ENCODE measurements at places on chromosomes 16 and 17.

GRCh38 chr17:77325577-77326075 is 184.9 kb downstream of the SEC14L1 start:
- no peak for DNase-seq

DNA sequence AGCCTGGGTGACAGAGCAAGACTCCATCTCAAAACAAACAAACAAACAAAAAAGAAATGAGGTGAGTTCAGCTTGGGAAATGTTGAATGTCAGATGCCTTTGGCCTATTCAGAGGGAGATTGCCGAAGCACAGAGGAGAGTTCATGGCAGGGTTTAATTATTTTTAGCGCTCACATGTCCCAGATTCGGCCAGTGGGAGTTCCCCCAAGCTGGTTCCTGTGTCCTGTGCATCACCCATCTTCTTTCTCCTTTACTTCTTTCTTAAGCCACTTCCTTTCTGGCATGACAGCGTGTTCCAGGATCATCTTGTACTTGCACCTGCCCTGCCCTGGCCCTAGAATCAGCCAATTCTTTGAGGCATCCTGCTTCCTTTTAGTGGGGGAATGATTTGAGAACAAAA is 9.2 kb downstream of the MPV17L start:
- DNase-seq: no peak

DNA sequence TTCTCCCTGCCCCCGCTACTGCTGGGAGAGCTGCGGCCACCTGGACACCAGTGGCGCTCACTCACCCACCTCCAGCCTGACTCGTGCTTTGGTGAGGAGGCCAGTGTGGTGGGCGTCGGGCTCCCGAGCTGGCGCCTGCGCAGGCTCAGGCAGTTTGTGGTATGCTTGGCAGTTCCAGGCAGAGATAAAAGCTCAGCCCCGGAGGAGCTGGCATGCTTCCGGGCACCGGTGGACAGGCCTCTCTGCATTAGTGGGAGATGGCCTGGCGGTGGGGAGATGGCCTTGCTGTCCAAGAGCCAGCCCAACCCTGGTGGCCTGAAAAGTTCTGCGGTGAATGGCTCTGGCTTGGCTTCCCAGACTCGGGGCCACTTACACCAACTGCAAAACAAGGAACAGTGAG is 4.1 kb downstream of the ADGRG1 start:
- DNase-seq: no peak

DNA sequence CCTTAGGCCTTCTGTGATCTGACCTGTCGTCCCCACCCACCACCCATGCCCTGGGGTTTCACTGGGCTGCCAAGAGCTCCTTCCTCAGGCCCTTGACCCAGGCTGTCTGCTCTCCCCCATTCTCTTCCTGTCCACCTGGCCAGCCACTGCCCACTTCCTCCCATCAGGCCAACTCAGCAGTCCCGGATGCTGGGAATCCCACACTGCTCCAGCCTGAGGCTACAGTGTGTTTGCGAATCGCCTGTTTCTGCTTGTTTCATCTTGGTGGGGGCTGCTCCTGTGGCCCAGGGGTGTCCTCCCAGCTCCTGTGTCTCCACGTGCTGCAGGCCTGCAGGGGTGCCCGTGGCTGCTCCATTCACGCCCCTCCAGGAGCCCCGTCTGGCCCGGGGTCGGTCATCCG is 839 bp upstream of the METRN start:
- DNase-seq: no peak

DNA sequence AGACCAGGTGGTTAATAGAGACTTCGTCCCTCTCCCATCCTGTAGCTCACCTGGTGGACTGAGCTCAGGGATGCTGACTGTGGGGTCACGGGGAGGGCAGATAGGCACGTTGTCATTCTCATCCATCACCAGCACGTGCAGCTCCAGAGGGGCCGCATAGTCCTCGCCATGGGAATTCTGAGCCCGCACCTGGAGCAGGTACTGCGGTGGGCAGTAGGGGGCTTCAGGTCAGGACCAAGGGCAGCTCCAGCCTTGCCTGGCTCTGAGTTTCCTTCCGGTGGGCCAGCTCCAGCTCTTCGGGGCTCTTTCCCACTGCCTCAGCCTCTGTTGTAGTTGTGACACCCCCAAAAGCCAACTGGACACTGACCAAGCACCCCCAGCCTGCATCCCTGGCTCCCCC is 5.6 kb downstream of the CDH16 start:
- no peak for DNase-seq

DNA sequence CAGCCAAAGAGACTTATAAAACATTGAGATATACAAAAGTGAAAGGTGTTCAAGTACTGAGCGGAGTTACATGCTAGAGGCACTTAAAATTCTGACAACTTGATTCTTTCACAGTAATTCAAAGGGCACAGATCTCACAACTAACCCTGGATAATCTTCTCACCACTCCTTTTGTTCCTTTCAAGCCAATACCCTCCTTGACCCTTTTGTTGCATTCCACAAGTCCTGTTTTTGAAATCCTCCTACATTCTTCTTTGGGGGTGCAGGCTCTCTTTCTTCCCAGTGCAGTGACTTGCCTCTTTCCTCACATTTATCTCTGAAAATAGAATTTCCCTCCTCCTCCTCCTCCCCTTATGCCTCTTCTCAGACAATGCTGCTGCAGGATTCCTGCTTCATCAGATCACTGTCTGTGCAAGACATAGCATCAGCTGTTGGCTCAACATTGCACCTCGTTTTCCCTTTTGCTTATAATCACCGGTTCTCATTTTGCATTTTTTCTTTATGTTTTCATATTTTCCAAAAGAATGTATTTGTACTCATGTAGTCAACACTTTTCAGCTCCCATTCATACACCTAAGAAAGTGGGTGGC is 199.3 kb downstream of the CDH8 start:
- DNase-seq: no peak

- no peak for DNase-seq
These were observed 24.4 kb downstream of the CRK start for GRCh38 chr17:1431631-1432104.

- DNase-seq: no peak
These were observed 979 bp downstream of the ABHD15 start for GRCh38 chr17:29565643-29566472.

DNA sequence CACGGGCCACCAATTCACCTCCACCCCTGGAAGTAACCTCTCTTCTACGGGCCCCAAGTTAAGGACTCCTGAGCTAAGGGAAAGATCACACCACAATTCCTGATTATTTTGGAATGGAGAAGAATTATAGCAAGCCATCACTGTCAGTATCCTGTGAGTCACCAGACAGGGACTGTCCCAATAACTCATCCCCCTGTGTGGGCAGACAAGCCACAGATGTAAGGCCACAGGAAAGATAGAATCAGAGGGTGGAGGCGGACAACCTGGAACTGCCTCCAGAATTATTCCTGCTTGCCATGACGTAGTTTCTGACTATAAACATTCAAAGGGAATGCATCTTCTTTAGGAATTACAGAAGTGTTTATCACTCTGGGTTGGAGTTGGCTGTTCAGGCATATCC is 5.8 kb upstream of the MYO1D start:
- DNase-seq: no peak

DNA sequence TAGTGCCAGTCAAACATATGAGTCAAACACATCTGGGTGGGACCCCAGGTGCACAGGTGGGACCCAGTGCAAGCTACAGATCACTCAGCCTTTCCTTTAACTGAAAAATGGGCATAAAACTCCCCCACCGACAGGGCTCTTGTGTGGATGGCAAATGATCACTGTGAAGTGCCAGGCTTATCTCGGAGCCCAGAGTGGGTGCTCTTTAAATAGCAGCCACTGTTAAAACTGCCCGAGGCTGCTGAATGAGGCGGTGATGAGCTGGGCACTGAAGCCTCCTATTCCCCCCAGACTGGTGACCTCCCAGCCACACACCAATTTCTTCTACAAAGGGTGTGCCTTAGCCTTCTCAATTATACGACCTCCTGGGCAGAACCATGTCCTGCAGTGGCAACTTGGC is 433.8 kb downstream of the SLC39A11 start:
- no peak for DNase-seq

- no peak for DNase-seq
These were observed 10.6 kb downstream of the CDH11 start for GRCh38 chr16:65111306-65111705.
